ENCODE measurements at places on chromosomes 2 and 18.

GRCh38 chr18:33116376-33116775 is 324.1 kb downstream of the CCDC178 start:
- no peak for DNase-seq

DNA sequence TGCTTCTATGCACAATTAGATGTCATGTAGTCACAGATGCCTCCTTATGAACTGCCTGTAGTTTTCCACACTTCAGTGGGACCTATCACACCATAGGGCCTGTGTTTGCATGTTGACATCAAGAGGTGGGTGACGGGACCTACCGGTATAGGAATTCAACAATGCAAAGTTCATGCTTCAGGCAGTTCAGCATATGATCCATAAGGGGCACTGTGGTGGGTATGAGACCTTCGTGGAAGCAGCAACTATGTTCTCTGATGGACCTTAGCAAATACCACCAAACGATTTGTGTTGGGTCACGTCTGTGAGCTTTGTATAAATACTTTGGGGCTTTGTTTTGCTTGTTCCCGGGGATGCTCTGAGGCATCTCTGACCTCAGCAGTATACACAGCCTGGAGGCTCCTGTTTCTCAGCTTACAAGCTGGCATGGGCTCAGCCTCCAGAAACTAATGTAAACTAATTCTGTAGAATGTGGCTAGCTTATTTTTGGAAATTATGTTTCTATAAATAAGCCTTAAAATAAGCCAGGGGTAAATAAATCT is 111.6 kb downstream of the DTNA start:
- DNase-seq, result no peak

DNA sequence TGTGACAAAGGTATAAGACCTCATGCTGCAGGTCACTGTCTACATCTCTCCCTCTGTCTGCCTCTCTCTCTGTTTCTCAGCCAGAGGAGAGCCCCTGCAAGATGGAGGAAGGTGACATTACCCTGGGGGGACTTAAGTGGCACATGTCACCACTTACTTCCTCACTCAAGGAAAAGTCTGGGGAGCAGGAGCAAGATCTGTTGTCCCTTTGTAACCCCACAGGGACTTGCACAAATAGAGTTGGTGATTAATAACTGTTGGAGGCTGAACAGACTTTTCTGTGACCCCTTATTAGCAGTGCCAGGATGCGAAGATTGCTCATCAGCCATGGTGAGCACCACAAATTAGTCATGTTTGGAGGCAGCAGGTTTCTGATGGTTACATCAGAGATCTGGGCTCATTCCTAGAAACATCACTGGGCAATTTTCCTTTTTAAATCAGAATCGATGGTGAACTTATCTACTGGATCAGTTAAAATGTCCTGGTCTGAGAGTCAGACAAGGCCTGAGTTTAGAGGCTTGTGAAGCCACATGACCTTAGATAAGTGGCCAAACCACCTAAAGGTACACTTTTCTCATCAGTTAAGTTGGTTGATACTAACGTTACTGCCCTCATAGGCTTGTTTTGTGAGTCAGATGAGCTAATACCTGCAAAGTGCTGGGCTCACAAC is 81.2 kb upstream of the LTBP1 start:
- DNase-seq, result no peak

DNA sequence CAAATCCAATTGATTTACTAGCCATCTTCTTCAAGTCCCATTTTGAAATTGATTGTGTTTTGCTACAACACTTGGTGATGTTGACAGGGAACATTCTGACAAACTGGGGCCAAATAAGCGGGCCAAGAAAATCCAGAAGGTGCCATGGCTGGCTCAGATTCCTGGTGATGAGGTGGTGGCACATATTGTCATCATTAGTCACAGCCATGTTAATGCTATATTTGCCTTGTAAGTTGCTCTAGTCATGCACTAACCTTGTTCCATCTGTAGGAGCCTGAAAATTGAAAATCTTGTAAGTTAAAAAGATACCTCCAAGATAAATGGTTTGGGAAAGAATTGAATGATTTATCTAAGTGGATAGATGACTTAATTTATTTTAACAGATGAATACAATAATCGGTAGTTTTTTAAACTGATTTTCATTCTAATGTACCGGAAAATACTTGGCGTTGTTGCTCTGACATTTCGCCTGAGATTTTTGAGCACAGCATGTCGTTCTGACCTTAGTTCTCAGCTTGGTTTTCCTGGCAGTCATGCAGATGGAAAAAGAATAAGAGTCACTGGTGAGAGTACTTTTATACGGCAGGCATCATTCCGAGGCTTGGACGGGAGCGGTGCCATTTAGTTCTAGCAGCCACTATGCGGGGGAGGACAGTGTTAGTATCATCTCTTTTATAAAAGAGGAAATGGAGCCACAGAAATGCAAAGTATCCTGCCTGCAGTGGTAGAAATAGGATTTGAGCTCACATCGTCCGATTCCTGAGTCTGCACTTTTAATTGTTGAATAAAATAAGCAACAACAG is 133.9 kb downstream of the ZNF532 start:
- DNase-seq, result no peak

GRCh38 chr2:160680294-160680693 is 186.7 kb upstream of the RBMS1 start:
- no peak for DNase-seq

DNA sequence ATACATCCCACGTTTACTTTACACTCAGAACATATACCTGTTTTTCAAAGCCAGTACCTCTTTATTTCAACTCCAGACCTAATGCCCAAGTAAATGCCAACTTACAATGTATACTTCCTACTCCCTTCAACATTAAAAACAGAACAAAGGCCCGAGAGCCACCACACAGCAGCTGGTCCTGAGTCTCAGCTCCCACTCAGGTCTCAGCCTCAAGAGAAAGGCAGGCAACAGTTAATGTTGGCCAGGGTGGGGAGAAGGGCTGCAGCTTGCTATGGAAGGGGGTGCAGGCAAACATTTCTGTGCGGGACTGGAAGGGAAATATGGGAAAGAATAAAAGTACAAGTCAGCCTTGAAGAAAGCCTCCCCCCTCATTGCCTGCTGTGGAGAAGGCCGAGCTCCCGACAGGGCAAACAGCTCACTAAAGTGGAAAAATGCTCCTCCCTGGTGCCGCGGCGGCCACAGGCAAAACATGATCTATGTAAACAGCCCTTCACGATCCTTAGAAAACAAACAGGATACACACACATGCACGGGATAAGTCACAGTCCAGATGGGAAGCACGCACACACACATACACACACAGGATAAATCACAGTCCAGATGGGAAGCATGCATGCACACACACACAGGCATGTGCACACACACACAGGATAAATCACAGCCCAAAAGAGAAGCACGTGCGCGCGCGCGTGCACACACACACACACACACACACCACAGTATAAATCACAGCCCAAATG is 67.4 kb downstream of the ADNP2 start:
- DNase-seq, result no peak

DNA sequence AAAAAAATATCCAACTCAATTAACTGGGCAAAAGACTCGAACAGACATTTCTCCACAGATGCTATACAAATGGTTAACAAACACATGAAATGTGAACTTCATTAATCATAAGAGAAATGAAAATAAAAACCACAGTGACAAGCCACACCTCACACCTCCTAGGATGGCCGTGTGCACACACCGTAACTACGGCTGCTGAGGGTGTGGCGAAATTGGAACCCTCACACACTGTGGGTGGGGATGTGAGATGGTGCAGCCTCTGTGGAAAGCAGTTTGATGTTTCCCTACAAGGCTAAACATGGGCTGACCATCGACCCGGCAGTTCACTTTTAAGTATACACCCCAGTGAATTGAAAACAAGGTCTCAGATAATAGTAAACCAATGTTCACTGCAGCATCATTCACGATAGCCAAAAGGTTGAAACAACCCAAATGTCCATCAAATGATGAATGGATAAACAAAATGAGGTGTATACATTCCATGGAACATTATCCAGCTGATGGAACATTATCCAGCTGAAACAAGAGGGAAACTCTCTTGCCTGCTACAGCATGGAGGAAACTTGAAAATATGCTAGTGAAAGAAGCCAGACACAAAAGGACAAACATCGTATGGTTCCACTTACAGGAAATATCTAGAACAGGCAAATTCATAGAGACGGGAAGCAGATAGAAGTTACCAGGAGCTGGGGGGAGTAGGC is 32.2 kb downstream of the ZAP70 start:
- DNase-seq, result no peak

- DNase-seq, result no peak
Measured at GRCh38 chr2:140023291-140023690, 1243.1 kb upstream of the NXPH2 start.

- no peak for DNase-seq
Measured at GRCh38 chr18:9914334-9914583, 443 bp downstream of the VAPA start.

- no peak for DNase-seq
Measured at GRCh38 chr2:224638301-224638823, 53.2 kb upstream of the CUL3 start.

DNA sequence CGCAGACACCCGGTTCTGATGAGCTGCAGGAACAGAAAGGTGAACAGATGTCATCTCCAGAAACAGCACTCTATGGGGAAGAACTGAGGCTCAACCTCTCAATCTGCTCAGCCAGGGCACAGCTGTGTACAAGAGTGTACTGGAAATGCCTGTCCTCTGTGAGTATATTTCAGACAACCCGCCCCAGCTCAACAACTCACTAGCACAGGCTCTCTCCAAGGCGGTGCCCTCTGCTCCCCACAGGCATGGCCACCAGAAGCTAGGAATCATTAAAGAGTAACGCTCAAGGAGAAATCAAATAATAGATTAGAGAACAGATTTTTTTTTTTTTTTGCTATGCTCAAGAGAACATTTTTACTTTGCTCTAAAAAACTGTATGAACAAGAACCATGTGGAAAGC is 43.8 kb downstream of the WDFY1 start:
- no peak for DNase-seq

- DNase-seq, result no peak
Measured at GRCh38 chr2:237661270-237661669, 33.9 kb downstream of the LRRFIP1 start.

GRCh38 chr18:67379981-67380380 is 136.5 kb downstream of the DSEL start:
- no peak for DNase-seq

- no peak for DNase-seq
Measured at GRCh38 chr2:199439066-199439465, 18.7 kb downstream of the SATB2 start.

DNA sequence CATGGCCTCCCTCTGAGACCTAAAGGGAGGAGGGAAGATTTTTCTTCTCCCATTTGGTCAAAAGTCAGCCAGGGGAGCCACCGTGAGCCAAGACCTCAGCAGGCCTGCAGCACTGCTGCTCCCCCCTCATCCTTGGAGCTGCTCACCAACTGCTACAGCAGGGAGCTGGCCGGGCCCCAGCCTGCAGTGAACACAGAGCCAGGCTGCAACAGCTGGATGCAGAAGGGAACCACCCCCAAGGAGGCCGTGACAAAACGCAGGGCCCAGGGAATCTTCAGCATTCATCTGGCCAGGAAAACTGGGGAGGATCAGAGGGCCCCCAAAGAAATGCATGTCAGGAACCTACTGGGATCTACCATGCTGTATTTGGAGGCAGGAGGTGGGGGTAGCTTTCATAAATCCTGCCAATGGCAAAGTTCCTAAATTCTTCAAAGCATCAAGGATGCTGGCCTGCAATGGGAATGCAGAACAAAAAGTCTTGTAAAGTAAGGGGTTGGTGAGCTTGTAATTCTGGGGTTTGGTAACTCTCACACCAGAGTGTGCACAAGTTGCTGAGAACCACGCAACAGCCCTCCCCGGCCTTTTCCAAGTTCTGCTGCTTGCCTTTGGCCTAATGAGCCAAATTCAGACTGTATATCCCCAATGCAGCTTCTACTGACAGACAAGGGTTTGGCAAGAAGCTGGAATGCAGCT is 61.0 kb downstream of the CACNB4 start:
- DNase-seq, result no peak

DNA sequence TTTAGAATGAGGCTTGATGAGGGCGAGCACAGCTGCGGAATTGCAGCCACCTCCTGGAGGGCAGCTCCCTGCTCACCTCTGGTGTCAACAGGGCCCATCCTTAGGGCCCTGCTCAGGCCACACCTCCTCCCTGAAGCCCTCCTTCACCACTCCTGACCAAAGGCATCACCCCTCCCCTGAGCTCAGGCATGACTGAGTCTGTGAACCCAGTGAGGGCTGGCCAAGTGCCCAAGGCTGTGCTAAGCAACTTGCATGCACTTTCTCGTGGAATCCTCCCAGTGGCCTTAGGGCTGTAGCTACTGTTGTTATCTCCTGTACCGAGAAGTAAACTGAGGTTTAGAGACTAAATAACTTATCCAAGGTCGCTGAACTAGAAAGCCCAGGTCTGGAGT is 101.7 kb downstream of the KLHL29 start:
- no peak for DNase-seq

All from stimulated activated CD8-positive, alpha-beta memory T cell treated with anti-CD3 and anti-CD28 coated beads, Interleukin-12 subunit alpha, Interleukin-12 subunit beta, amount 100 ng/mL, for 1 hour (primary cell).